CD4-positive, alpha-beta T cell treated with Interferon gamma for 1 hour (primary cell): ENCODE measurements at places on chromosomes 2 and 18.

DNA sequence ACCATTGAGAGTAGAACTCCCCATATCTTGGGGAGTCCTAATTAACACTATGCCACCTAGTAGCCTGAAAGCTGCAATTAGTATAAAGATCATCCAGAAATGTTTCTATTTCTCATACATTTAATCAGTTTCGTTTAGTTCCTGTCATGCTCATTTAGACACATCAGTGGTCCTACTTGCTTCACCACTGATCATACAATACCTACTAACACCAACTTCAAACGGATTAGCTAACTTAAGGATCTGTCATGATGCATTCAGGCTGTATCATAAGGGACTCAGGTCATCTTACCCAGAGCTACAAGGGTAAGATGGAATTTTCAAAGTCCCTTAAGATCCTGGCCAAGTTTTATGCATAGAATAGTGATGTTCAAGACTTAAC is 6.8 kb downstream of the SRSF7 start:
- no peak for DNase-seq

- no peak for DNase-seq
Measured at GRCh38 chr2:1503471-1504310, 90.4 kb downstream of the TPO start.

GRCh38 chr18:45416168-45416567 is 199.1 kb upstream of the SLC14A2 start:
- DNase-seq: no peak

GRCh38 chr18:10950080-10950875 is 199.1 kb downstream of the PIEZO2 start:
- no peak for DNase-seq

DNA sequence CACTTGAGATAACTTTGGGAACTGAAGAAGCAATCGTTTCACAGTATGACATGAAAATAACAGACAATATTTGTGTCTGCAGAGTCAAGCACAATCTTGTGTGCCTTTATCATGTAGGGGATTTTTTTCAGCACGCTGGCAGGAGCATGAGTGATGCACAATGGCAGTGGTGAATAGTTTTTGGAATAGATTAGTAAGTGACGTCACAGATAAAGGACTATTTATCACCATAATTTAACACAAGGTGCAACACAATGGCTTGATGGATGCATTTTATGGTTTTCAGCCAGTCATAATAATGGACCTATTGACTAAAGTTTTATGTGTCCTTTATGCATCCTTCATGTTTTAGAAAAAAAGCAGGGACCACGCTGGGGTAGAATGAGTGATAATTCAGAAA is 559.8 kb upstream of the FANCL start:
- DNase-seq: no peak

- no peak for DNase-seq
Measured at GRCh38 chr2:95068256-95068655, 42.7 kb downstream of the MAL start.

DNA sequence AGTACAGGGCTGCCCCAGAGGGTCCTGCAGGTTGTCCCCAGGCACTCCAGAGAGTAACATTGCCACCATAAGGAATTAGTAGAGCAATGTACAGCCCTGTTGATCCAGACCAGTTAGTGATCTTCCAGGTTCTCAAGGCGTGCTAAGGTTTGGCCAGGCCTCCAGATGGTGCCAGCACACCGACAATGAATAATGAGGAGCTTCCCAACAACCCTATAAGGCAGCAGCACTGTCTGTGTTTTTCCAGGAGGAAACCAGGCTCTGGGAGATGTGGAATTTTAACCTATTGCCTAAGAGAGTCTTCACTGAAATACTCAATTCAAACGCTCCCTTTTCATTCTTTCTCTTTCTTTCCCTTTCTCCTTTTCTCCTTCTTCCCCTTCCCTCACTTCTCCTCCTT is 122.1 kb downstream of the MGAT5 start:
- DNase-seq: no peak

DNA sequence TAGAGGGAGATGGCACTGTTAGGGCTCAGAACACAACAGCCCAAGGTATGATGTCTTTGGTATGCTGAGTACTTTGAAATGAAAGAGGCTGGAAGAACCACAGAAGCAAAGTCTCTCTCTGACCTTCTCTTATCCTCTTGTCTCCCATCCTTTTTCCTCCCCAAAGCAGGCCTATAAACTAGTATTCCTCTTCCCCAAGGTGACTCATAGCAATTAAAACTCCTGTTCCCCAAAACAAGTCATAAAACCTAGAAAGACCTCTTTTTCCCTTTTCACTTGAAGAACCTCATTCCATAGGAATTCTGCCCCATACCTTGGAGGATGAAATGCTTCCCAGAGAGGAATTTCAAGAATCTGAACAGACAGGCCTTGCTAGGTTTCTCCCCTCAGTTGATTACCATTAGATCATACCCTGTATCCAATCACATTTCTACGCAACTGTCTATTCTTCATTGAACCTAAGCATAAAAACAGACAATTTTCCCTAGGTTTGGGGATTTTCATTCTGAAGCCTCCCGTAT is 25.7 kb downstream of the MDH1 start:
- no peak for DNase-seq

- no peak for DNase-seq
Measured at GRCh38 chr18:3029215-3029952, 16.4 kb upstream of the LPIN2 start.

DNA sequence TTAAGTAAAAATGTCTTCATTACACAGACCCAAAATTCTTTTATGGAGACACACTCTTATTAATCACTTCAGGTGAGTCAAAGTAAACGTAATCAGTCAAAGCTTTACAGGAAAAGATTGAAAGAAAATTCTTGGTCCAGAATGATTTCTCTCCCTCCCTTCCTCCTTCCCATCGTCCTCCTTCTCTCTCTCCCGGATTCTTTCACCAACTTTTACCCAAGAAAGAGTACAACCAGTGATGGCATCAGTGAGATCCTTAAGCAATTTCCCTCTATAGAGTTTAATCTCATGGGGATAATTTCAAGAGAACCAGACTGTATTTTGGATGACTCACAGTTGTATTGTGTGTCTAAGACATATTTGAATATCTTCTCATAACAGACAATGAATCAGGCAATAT is 258.1 kb downstream of the ALK start:
- DNase-seq: no peak

DNA sequence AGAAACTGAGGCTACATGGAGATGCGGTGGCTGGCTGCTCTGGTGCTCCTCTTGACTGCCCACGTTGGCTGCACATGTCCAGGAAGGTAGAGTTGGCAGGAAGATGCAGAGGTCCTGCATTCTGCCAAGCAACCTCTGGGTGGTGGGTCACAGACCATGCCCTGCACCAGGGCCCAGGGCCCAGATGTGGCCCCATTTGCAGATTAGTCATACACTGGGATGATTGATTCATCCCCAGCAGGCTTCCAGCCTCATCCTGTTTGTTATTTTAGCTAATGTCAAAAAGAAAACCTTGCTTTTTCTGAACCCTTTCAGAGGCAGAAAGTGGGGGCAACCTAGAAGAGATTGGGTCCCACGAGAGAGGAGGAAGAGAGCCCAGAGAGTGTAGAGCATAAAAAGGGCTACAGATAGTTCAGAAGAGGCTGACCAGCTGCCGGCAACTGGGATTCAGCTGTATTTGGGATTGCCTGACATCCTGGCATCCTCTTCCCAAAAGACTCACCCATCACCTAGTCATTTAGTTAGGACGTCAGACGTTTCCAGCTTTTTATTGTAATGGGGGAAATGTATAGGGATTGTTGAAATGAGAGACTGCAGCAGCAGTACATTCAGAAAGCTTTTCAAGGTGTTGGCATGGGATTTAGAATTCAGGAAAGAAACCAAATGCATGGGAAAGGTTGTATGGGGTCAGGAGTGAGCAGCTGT is 101.9 kb downstream of the CTIF start:
- no peak for DNase-seq

- no peak for DNase-seq
Measured at GRCh38 chr2:126221506-126221905, 434.5 kb upstream of the GYPC start.
